ENCODE measurements at places on chromosomes 6 and 20. TPM values are rescaled to one million over a fixed set of nuclear protein-coding genes. Genes with fewer than 3 reads are reported as not detected.

GRCh38 chr6:10719296-10719963 is 3.4 kb upstream of the TMEM14C start:
- peak overlapping the region; percentile 58 for H3K27ac ChIP-seq
- peak; percentile 31 for DNase-seq
- H3K36me3 ChIP-seq, result no peaks in the 10 kb centered on the region
- H3K27me3 ChIP-seq, result no peaks in the 10 kb centered on the region
- no peak overlapping the region for H3K4me3 ChIP-seq
- peaks cover 40% of the 10 kb centered on the region for H3K4me1 ChIP-seq

DNA sequence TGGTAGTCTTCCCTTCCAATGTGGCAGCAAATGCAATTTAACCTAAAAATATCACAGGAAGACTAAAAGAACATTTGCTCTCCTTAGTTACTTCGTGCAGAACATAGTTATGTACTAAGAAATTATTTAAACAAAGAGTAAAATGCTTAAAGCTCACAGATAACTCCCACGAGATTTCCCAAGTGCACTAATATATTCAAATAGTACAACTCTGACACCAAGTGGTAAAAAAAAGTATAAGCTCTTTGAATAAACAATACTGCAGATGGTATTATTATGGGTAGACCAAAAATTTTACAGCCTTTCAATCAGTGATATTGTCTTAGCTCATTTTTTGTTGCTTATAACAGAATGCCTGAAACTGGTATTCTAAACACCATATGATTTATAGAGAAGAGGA is 52.8 kb upstream of the FILIP1 start:
- H3K4me1 ChIP-seq, result no peaks in the 10 kb centered on the region
- H3K27ac ChIP-seq, result no peak overlapping the region
- no peak overlapping the region for H3K4me3 ChIP-seq
- DNase-seq, result no peak
- no peaks in the 10 kb centered on the region for H3K27me3 ChIP-seq

GRCh38 chr20:62500237-62500864 is 24.6 kb upstream of the GATA5 start:
- H3K4me1 ChIP-seq, result peaks cover 14% of the 10 kb centered on the region
- H3K4me3 ChIP-seq, result no peak overlapping the region
- no peak overlapping the region for H3K27ac ChIP-seq
- no peaks in the 10 kb centered on the region for H3K36me3 ChIP-seq
- no peaks in the 10 kb centered on the region for H3K27me3 ChIP-seq
- DNase-seq, result peak; percentile 78

DLK2 gene
- total RNA-seq, result 0.33 TPM

- H3K27ac ChIP-seq, result no peak overlapping the region
- peaks cover 89% of the 10 kb centered on the region for H3K4me1 ChIP-seq
- DNase-seq, result no peak
- no peaks in the 10 kb centered on the region for H3K36me3 ChIP-seq
Measured at GRCh38 chr6:127879685-127880084, 21.2 kb downstream of the THEMIS start.

TNXB gene
- total RNA-seq, result 22.4 TPM

GRCh38 chr6:53647462-53648094 is 18.0 kb downstream of the KLHL31 start:
- no peaks in the 10 kb centered on the region for H3K27me3 ChIP-seq
- H3K4me1 ChIP-seq, result peaks cover 26% of the 10 kb centered on the region
- no peaks in the 10 kb centered on the region for H3K36me3 ChIP-seq
- peak; percentile 68 for DNase-seq
- peak overlapping the region; percentile 32 for H3K27ac ChIP-seq

SUMO4 gene
- total RNA-seq, result 6.8 TPM
